ENCODE measurements at places on chromosomes 4 and X.

DNA sequence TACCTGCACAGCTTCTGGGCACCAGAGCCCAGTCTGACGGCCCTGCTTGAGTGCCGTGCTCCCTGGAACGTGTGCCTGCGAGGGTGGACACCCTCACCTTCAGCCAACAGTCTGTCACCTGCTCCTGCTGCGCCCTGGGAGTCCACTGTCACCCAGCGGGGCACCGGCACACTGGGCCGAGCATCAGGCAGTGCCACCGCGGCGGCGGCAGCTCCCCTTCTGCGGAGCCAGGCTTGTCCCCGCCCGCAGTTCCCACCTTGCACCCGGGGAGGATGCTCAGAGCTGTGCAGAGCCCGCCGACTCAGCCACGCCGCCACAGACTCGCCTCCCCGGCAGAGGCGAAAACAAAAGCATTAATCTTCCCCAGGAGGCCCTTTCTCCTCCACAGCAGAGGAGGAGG lies 86.8 kb downstream of the ABLIM2 start:
- DNase-seq = no peak

DNA sequence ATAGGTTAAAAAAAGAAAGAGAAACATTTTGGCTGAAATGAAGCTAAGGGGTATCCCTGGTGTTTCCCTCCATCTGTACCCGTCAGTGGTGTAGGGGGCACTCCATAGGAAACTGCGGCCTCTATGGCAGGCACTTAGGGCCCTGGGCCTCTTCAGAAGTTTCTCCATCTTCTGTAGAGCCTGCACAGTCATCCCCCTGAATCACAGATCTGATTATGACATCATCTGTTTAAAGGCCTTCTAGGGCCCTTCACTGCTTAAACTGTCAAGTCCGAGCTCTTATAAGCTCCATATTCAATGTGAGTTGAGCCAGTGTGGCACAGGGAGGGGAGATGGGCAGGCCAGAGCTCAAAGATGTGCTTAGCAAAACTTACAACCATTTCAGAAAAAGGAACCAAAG lies 241.3 kb downstream of the NR3C2 start:
- DNase-seq = no peak

DNA sequence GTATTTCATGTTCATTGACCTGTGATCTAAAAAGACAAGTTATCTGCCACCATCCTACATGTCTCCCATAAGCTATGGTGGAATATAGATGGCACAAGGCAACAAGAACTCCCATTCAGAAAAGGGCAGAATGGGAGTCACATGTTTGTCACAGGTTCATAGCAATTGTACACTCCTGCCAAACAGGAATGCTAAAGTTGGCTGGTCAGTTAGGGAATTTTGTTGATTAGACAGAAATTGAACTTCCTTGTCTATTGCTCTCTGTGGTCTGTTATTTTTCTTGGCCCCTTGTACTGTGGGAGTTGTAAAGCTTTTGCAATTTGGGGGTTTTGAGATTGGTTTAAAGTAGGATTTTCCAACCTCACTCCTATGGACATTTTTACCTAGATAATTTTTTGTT lies 101.7 kb upstream of the SOD3 start:
- DNase-seq = peak; percentile 21

DNA sequence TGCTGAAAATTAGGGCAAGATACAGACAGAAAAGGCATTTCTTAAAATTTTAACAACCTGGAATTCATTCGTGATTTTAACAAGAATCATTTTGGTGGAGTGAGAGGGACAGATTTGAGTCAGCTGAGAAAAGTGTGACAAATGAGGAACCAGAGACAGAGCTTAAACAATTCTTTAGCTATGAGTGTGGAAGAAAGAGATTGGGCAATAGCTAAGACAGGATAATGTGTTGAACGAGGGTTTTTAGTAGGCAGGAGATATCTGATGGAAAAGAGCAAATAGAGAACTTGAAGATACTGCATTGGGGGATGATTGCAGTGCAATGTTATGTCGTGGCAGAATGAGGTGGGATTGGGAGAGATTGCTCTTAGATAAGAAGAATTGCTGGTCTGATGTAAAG lies 164.2 kb upstream of the SPRY1 start:
- peak; percentile 53 for DNase-seq

- DNase-seq = no peak
Measured at GRCh38 chrX:30212172-30212571, 3.2 kb upstream of the MAGEB2 start.

DNA sequence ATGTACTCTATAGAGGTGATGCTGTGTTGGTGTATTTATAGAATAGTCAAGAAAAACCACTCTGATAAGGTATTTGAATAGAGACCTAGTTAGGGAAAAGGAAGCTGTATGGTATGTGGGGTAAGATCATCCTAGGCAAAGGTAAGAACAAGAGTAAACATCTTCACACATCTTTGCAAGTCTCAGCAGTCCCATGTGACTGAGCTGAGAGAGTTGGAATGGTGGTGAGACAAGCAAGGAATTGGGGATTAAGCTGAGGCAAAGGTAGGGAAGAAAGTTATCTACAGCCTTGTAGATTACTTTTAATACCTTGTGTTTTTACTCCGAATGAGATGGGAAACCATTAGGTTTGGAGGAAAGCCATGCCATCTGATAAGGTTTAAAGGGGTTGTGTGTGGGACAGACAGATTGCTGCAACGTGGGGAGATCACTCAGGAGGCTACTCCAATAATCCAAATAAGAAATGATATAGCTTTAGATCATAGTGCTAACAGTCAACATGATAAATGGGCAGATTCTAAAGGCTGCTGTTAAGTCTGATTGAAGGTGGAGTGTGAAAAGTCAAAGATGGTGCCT lies 31.7 kb upstream of the MANBA start:
- no peak for DNase-seq

DNA sequence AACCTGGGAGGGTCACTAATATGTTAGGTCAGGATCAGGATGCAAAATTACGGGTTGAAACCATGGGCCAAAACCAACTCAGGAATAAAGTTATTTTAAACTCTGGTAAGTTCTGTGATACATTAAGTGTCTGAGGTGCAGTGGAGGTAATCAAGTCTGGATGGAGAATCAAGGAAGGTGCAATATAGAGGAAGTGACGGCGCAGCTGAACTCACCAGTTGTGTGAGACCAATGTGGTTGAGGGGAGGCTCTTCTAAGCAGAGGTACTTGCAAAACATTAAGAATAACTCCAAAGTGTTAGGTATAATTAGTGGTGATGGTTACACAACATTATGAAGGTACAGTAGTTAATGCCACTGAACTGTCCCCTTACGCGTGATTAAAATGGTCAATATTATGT lies 19.7 kb downstream of the GAB3 start:
- no peak for DNase-seq

GRCh38 chrX:54042609-54043021 lies 1.7 kb downstream of the PHF8 start:
- peak; percentile 19 for DNase-seq

GRCh38 chr4:150231107-150231770 lies 153.0 kb downstream of the DCLK2 start:
- no peak for DNase-seq

DNA sequence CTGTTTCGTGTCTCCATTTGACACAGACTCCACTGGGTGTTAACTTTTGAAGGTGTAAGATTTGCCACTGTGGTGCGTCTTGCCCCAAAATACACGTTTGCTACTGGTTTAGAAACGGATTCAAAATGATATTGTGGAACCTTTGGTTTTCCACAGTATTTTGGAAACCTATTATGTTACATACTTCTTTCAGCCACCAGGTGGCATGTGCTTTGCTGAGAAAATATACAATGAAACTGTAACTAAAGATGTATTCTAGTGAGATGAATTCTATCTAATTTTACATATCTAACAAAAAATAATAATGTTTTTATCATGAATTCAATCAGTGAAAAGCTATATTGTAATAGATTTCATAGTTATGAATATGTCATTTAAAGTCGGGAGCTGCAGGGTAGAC lies 28.4 kb upstream of the SLITRK4 start:
- DNase-seq = no peak

- DNase-seq = no peak
Measured at GRCh38 chrX:27889878-27890277, 82.1 kb downstream of the MAGEB10 start.

DNA sequence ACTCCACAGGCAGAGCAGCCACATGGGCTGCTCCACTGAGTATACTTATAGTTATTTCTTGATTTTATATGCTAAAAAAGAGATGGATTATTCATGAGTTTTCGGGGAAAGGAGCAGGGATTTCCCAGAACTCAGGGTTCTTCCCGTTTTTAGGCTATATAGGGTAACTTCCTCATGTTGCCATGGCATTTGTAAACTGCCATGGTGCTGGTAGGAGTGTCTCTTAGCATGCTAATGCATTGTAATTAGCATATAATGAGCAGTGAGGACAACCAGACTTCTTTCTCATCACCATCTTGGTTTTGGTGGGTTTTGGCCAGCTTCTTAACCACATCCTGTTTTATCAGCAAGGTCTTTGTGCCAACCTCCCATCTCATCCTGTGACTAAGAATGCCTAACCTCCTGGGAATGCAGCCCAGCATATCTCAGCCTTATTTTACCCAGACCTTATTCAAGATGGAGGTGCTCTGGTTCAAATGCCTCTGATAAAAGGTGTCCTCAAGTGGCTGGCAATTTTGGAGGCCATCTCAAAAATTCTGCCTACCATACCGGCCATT lies 213.0 kb upstream of the VEGFC start:
- DNase-seq = peak; percentile 71

GRCh38 chr4:155391932-155392331 lies 15.2 kb upstream of the MAP9 start:
- no peak for DNase-seq

- DNase-seq = no peak
Measured at GRCh38 chr4:78566834-78567499, 15.4 kb downstream of the ANXA3 start.

- no peak for DNase-seq
Measured at GRCh38 chr4:141045848-141046247, 87.4 kb downstream of the RNF150 start.

DNA sequence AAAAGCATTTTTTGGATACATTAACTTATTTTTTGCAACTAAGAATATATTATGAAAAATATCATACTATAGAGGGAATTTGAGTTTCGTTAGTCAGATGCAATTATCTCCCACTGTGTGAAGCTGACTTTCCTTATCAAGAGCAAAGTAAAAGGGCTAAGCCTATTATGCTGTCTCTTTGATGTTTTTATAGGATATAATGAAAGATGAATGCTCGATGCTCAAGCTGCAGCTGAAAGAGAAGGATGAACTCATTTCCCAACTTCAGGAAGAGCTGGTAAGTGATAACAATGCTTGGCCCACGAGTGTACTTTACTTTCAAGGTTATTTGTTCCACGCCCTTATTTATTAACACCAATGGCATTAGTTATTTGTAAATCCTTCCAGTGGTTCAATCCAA lies 688.4 kb downstream of the CCSER1 start:
- no peak for DNase-seq

- no peak for DNase-seq
Measured at GRCh38 chr4:24164797-24165196, 274.9 kb upstream of the PPARGC1A start.

- no peak for DNase-seq
Measured at GRCh38 chrX:124223524-124223923, 108.9 kb upstream of the TEX13D start.

GRCh38 chrX:115560978-115561604 lies at the start of gene PLS3:
TSS of gene PLS3 (plus strand) at chrX:115561174. CDS start at chrX:115610251, 49,077 bp downstream.
- no peak for DNase-seq
